ENCODE measurements at places on chromosomes 16 and 17.

DNA sequence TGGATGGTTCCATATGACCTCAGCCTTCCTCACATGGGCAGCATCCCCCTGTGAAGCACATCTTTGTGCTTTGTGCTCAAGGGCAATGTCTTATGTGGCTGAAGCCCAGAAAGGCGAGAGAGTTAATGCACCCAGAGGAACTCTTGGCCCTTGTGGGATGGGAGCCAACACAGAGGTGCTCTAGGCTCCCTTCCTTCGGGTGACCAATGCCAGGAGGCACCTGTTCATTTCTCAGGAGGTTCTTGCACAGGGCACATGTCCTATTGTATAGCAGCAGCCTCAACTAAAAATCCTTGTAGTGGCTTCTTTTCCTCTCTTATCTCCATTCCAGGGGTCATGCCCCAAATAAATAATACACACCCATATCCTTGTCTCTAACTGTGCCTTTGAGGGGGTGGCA is 83.7 kb upstream of the DNAH9 start:
- no peak for DNase-seq

- DNase-seq, result no peak
These were observed 116.0 kb downstream of the SALL1 start for GRCh38 chr16:51035110-51035498.

GRCh38 chr17:43328650-43329049 is 70.1 kb upstream of the ARL4D start:
- no peak for DNase-seq

DNA sequence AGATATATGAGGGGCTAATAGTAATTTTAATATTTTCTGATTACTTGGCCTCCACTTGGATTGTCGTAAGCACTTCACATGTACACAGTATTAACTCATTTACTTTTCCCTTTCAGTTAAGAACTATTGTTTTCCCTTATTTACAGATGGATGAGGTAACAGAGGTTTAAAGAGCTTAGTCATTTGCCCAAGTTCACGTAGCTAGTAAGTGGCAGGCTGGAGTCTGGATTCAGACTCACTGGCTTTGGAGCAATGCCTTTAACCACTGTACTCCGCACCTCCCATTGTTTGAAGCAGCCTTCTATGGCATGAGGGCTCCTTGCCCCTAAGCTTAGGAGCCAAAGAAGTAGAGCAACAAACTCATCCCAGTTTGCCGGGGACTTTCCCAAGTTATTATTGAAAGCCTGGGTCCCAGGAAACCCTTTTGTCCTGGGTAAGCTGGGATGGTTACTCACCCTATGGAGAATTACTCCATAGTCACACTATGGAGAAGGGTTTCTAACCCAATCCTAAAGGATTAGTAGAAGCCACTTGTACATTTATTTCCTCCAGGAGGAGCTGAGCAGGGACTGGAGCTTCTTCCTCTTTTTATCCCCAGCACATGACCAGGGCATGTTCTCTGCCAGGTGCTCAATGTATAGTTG is 12.3 kb downstream of the FOXL1 start:
- no peak for DNase-seq

DNA sequence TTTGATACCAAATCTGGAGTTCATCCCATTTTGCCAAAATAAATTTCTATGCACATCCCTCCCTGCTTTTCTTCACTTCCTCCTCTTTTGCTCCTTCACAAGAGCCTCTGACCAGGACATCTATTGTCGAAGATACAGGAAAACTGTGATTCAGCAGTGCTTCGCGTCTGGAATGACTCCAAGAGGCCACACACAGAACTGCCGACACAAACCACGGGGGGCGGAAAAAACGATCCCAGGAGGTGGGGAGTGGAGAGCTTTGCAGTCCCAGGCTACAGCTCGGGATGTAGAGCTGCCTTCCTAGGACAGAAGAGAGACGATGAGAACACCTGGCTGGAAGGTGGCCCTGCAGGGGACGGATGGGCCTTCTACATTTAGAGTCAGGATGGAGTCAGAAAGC is 102.8 kb downstream of the XYLT1 start:
- no peak for DNase-seq

- no peak for DNase-seq
These were observed 236.1 kb downstream of the ZNF423 start for GRCh38 chr16:49619811-49620157.

- no peak for DNase-seq
These were observed 27.1 kb downstream of the CRAMP1 start for GRCh38 chr16:1639282-1639681.

DNA sequence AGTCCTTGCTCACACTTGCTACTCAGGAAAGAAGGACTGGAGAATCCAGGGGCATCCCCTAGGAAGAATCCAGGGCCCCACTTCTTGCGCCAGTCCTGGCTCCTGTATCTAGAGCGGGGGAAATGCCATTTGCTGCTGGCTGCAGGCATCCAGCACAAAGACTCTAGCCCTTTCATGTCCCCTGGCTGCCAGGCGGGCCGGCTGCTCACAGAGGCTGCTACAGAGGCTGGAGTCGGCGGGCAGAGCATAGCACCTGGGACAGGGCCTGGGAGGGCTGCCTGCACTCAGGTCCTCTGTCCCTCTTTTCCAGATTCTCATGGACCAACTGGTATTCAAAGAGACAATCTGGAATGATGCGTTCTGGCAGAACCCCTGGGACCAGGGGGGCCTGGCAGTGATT is 13.8 kb downstream of the SMIM5 start:
- no peak for DNase-seq

DNA sequence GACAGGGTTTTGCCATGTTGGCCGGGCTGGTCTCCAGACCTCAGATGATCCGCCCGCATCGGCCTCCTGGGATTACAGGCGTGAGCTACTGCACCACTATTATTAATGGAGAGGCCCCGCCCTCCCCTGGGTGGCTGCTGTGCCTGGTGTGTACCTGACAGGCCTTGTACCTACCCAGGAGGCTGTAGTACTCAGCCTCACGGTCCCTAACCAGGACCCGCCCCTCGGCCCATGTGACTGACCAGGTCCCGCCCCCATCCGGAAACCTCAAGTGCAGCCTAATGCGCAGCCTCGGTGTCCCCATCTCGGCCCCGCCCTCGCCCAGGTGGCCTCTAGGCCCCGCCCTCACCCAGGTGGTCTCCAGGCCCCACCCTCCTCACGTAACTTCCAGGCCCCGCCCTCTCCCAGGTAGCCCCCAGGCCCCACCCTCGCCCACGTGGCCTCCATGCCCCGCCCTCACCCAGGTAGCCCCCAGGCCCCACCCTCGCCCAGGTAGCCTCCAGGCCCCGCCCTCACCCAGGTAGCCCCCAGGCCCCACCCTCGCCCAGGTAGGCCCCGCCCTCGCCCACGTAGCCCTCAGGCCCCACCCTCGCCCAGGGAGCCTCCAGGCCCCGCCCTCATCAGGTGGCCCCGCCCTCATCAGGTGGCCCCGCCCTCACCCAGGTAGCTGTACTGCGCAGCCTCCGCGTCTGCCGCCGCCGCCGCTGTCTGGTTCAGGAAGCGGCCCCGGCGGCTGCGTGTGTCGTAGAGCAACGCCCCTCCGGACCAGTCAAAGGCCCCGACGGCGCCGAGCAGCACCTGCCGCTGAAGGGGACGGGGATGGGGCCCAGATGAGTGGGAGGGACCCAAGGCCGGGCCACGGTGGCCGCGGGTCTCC is 31.0 kb downstream of the HASPIN start:
- no peak for DNase-seq

GRCh38 chr16:82995924-82996441 is 369.2 kb downstream of the CDH13 start:
- DNase-seq, result no peak

GRCh38 chr17:63116228-63116627 is 150.2 kb downstream of the TANC2 start:
- DNase-seq, result no peak

- no peak for DNase-seq
These were observed 650.4 kb downstream of the WWOX start for GRCh38 chr16:78749745-78750268.

- no peak for DNase-seq
These were observed at the start of gene ADAM11 for GRCh38 chr17:44758414-44759085. Gene ADAM11, plus strand, starts transcription at chr17:44758988. Its CDS starts 212 bp downstream, at chr17:44759200.

- no peak for DNase-seq
These were observed 36.1 kb downstream of the HNF1B start for GRCh38 chr17:37708616-37709212.

DNA sequence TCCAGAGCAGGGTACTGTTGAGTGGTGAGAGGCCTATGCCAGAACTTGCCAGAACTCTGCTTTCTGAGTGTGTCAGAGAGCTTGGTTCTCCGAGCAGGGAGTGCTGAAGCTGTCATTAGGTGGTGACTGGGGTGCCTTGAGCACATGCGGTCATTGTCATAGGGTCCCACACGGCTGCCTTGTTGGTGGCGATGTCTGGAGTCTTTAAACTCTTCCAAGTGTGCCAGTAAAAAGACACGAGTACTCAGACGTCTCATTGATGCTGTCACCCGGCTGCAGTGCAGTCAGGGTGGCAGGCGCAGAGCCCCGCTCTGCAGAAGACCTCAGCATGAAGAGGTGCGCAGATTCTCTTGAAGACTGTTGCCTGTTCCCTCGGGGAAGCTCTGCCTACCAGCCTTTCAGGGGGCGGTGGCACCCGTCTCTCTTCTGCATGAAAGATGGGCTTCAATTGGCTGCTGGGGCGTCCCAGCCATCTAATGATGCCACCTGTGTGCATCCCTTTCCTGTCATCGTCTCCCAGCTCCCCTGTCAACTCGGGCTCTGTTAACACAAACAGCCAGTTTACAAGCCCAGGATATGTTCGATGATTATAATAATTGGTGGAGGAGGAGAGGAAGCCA is 58.3 kb downstream of the NKD1 start:
- no peak for DNase-seq

- no peak for DNase-seq
These were observed 8.7 kb upstream of the KREMEN2 start for GRCh38 chr16:2955438-2955778.

- DNase-seq, result no peak
These were observed 15.9 kb downstream of the CDH5 start for GRCh38 chr16:66382171-66382965.

DNA sequence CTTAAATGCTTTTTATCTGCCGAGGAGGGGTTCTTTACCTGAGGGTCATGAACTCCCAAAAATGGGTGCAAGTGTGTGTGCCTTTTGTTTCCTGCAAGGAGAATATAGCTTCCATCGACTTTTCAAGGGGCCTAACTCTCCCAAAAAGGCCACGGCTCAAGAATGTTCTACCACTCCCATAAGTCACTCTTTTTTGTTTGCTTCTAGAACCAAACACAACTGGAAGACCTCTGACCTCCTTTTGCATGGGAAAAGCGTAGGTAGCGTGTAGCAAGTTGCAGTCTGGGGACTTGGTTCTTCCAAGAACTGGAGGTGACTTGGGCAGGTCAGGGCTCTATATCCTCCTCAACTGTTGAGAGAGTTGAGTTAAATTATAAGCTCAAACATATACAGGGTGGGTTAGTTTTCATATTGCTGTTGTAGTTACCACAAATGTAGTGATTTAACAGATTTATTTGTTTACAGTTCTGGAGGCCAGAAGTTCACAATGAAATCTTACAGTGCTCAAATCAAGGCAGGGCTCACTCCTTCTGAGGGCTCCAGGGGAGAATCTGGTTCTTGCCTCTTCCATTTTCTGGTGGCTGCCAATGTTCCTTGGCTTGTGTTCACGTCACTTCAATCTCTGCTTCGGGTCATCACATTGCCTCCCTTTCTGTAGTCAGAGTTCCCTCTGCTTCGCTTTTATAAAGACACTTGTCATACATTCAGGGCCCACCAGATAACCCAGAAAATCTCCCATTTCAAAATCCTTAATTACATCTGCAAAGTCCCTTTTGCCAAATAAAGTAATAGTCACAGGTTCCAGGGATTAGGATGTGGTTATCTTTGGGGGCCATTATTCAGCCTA is 1.4 kb downstream of the TMEM97 start:
- no peak for DNase-seq

GRCh38 chr17:28917465-28917864 is 14.6 kb upstream of the DHRS13 start:
- no peak for DNase-seq

DNA sequence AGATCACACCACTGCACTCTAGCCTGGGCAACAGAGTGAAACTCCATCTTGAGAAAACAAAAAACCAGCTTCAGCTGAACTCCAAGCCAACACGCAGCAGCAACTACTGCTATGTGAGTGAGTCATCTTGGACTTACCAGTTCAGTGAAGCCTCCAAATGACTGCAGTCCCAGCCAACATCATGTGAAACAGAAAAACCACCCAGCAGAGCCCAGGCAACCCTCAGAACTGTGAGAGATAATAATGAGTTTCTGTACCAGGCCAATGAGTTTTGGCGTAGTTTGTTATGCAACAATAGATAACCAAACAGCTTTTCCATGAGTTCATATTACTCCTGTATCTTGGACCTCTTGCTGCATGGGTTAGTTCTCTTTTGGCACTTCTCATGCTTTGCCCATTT is 23.3 kb downstream of the PHF12 start:
- no peak for DNase-seq

GRCh38 chr17:76383546-76384221 is 725 bp upstream of the SPHK1 start:
- DNase-seq, result peak; percentile 18

DNA sequence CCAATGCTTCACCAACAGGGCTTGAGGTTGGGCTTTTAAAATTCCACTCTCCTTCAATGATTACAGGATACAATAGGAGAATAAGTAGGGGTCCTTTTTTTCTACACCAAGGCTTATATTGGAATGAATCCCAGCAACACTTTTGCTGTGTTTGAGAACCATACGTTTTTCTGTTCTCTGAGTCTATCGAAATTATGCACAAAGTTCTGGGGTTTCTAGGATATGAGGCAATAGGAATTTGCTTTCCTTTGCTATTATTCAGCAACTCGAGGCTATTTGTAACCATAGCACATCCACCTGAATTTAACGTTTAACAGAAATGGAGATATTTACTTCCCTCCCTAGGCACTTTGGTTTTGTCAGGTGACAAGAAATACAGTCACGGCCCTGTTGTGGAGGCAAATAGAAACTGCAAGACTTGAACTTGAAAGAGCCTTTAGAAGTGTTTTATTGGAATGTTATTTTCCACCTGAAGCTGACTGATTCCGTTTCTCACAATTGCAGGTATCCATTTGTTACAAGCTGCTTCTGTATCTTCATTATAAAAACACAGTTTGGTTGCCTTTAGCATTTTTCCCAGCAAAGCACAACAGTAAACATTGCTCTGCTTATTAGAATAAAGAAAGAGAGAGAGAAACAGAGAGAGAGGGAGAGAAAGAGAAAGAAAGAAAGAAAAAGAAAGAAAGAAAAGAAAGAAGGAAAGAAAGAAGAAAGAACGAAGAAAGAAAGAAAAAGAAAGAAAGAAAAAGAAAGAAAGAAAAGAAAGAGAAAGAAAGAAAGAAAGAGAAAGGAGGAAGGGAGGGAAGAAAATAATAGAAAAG is 109.6 kb downstream of the HS3ST3A1 start:
- no peak for DNase-seq

Measured in stimulated activated CD8-positive, alpha-beta memory T cell treated with anti-CD3 and anti-CD28 coated beads, Interleukin-4, amount 100 ng/mL, for 4 hours (primary cell).